ENCODE measurements at places on chromosomes 7 and 10.

DNA sequence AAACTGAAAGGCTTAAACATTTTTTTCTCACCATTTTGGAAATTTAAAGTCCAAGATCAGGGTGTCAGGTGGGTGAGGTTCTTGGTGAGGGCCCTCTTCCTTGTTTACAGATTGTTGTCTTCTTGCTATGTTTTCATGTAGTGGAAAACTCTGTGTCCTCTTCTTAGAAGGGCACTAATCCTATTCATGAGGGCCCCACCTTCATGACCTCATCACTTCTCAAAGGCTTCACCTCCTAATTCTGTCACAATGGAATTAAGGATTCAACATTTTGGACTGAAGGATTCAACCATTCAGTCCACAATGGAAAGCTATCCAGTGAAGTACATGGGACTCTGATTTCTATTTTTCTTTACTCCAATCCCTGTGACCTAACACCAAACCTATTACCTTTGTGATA is 27.3 kb downstream of the MACC1 start:
- no peak for DNase-seq

DNA sequence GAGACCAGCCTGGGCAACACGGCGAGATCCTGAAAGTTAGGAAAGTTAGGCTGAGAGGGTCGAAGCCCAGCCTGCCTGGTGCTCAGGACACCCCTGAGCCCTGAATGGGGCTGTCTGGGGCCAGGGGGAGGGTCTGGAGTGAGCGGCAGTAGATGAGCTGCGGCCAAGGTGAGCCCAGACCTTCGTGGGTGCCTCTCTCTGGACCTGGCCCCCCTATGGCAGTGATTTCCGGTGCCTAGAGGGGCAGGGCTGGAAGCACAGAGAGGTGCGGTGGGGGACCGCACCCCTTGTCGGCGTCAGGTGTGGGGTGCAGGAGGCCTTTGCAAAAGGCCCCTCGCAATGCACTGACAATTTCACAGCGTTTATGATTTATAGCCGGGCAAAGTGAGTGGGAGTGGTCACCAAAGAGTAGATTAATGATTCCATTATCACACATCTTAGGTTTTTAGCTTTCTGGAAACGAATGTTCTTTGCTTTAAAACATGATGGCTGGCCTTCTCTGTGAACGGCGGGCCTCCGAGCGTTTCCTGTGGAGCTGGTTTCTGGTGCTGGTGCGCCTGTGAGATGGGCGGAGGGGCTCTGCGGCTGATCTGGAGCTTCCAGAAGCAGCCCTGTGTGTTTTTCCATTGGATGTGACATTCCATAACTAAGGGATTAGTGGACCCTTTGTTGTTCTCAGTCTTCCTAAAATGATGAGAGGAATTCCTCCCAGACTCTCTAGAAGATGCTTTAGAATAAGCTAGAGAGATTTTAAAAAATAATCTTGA is 171.0 kb upstream of the ZNF32 start:
- DNase-seq = no peak

- no peak for DNase-seq
These were observed 45.9 kb downstream of the TNS3 start for GRCh38 chr7:47535704-47536628.

DNA sequence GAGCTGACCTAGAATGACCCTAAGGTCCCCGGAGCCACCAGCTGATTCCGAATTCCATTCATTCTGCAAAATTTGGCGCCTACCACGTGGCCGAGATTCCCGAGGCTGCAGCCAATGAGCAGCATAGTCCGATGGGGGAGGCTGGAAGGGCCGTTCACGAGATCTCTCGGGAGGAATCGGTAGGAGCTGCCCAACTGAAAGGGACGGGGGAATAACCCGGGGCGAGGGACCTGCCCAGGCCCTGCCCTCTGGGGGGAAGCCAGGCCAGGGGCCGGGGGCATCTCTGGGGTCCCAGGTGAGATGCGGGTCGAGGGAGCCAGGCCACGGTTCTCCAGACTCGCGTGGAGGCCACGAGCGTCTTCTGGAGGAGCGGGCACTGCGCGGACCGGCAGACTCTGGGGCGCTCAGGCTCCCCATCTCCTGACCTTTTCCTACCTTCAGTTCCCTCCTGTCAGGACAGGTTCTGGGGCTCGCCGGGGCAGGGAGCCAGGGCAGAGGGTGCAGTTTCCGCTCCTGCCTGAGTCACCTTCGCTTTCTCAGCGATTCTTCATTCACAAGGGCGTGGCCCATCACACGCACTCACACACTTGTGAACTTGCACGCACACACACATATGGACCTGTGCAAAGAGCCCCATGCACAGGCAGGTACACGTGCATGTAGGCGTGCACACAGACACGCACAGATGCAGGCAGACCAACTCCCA is 173.4 kb downstream of the RNF216 start:
- no peak for DNase-seq

DNA sequence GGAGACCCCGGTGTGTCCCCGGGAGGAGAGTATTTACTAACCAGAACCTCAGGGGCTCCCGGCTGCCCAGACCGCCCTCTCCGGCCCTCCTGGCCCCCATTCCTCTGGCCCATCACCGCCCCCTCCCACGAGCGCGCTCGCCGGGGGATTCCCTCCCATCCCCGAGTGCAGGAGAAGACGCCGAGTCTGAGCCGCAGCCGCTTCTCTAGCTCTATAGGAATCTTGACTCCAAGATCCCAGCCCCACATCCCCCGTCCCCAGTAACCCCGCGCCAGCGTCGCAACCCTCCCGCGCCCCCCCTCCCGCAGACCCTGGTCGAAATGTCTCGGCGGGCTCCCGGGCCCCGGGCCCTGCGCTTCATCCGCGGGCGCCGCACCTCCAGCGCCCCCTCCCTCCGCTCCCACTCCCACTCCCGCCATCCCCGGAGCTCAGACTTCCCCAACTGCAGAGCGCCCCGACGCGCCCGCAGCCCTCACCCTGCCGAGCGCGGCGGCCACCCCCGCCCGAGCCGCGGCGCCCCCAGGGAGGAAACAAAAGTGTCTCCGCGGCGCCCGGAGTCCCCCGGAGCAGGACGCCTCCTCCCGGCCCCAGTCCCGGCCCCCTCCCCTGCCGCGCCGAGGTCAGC is 541 bp downstream of the ELMO1 start:
- DNase-seq = no peak

DNA sequence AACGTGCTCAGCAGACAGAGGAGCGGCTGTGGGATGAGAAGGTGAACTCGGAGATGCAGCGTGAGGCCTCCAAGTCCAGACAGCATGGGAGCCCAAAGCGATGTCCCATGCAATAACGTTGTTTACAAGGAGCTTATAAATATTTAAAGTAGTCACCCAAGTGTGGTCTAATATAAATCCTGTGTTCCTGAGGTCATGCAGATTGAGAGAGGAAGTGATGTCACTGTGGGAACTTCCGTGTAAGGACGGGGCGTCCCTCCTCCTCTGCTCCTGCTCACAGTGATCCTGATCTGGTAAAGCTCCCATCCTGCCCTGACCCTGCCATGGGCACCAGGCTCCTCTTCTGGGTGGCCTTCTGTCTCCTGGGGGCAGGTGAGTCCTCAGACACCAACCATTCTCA is 94.7 kb upstream of the PRSS58 start:
- no peak for DNase-seq

GRCh38 chr7:149794661-149795060 is 21.3 kb upstream of the ZNF467 start:
- no peak for DNase-seq

DNA sequence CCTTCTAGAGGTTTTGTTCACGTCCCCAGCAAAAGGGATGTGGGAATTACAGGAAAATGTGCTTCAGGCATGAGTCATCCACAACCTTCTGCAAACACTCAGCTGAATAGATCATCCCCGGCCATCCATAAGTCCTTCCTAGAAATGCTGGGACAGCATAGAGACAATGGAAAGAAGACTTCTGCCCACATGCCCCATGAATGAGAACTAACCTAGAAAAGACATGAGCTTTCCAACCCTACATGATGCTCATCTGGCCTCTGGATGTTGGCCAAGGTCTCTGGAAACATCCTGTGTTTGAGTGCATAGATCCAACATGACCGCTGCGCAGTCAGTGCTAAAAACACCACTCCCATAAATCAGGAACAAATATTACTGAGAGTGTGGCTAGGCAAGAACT is 277.5 kb downstream of the PLXNA4 start:
- DNase-seq = no peak

GRCh38 chr10:80156216-80156615 is 23.7 kb downstream of the PLAC9 start:
- DNase-seq = no peak

GRCh38 chr7:111933609-111934008 is 272.6 kb downstream of the DOCK4 start:
- DNase-seq = no peak

DNA sequence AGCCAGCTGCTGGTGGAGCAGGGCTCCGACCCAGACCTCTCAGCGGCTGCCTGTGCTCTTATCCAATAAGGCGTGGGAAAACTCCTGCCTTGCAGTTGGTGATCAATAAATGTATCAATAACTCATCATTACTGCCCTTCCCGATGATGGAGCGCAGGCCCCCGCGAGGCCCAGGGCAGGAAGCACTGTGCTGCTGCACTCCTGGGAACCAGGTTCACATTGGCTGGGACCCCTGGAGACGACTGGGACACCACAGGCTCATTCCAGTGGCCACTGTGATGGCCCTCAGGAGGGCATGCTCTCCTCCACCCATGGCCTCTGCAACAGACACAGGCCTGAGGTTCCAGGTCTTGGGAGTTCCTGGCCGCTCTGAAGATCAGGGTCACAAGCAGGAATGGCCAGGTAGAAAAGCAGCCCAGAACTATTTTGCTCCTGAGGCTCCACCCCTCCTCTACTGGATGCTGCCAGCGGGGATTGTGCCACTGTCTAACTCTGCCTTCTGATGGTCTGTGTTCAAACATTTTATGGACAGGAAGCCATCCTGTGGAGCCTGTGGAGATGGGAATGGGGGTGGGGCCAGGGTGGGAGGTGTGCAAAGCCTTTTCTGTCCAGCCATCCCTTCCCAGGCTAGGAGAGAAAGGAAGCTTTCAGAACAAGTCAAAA is 287.4 kb upstream of the ZMIZ1 start:
- DNase-seq = no peak

DNA sequence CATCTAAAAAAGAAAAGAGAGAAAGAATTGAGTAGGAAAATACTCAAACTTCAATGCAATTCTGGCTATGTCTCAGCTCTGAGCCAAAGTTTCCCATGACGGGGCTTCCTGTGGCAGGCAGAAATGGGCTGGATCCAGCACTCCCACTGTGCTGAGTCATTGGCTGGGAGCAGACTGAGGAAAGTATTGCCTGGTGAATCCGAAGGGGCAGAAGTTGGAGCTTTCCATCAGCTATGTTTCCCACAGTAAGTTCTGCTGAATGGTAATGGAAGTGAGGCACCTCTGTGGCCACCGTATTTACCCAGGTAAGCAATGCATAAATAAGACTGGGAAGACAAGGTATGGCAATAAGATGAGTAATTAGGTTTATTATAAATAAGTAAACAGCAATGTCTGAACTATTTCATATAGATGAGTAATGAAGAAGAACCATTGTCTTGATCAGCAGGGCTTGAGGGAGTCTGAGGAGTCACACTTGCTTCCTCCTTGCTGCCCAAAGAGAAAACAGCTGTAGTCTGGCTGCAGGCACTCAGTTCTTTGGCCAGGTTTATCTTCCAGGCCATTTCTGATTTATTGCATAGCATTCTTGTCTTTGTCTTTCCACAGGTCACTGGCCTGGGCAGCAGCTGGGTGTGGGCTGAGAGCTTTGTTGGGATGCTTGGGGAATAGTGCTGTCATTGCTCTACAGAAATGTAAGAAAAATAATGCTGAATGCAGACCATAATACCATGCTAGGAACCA is 255.3 kb downstream of the DNAJB9 start:
- no peak for DNase-seq

- DNase-seq = no peak
These were observed 68.0 kb downstream of the MKI67 start for GRCh38 chr10:128058106-128058749.

DNA sequence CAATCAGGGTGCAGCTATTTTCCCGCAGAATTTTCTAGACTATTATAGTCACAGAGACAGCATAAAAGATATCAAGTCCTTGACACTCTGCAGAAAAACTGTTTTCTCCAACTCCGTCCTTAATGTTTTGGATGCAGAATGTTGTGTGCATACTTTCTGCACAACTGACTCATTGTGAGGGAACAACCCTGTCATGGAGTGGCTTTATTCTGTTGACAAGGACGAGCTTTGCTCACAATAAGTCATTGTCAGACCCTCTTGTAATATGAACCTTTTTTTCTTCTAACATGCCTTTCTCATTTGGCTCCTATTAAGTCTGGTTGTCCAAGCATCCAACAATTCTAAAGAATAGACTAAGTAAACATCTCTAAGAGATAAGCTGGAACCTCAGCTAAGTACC is 17.3 kb downstream of the ABCB4 start:
- no peak for DNase-seq

DNA sequence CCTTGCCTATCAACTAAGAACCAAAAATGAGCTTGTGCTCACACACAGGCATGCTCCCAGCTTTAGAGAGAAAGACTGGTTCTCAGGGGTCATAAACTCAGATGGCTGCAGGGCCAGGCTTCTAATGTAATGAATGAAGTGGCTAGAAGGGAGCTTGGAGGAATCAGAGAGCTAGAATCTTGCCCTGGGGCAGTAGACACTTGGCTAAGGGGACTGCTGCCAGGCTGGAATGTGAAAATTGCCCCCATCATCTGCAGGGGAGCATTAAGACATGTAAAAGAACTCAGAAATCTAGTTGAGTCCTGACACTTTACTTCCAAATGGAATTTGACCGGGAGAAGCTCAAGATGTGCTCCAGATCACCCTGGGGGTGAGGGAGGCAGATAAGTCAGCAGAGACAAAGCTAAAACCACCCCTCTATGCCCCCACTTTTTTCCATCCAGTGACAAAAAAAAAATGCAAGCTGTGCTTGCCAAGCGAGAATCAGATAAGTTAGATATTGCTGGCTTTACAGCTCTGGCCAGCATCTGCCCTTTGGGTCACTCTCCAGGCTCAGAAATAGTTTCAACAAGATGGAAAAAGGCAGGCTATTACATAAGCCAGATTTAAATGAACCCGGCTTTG is 2.3 kb upstream of the SLC16A9 start:
- no peak for DNase-seq

GRCh38 chr7:110977127-110977737 is 113.7 kb upstream of the LRRN3 start:
- no peak for DNase-seq

DNA sequence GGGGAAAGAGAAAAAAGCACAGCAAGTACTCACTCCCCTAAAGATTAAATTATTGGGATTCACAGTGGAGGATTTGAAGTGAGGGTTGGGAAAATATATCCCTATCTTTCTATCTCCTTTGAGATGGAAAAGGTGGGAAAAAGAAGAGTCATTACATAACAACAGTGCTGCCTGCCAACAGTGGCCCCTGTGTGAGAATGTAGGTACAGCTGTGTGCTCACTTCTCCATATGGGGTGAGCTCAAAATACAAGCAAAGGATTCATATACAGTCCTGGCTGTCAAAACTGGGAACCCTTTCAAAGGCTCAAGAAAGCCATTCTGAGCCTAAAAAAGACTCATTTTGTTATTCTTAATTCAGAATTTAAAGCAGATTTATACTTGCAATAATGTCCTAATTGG is 458.5 kb downstream of the GPAM start:
- DNase-seq = no peak

DNA sequence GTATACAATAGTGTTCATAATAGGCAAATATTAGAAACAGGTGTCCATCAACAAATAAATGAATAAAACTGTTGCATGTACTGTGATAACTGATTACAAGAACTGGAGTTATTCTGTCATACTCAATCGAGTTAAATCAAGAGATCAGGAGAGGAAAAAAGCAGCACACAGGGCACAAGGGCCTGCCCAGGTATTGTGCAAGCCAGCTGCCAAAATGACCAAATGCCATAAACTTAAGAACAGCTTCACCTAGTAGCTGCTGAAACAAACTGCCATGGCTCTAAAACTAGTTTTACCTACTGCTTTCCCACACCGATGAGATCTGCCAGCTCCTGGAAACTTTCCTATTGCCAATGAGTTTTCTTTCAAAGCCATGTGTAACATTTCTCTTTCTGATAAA is 12.2 kb downstream of the GSAP start:
- DNase-seq = no peak

Measured in prostate gland (tissue), 2 donors.